ENCODE measurements at places on chromosomes 1 and 21. TPM values are rescaled to one million over a fixed set of nuclear protein-coding genes. Genes with fewer than 3 reads are reported as not detected.

DNA sequence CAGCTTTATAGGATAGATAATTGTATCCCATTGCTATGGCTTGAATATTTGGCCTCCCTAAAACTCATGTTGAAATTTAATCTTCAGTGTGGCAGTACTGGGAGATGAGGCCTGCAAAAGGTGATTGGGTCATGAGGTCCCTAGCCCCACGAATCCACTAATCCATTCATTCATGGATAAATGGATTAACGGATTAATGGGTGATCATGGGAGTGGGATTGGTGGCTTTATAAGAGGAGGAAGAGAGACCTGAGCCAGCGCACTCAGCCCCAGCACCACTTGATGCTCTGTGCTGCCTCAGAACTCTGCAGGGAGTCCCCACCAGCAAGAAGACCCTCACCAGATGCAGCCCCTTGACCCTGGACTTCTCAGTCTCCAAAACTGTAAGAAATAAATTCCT lies 32.0 kb downstream of the S100A6 start:
- no peak for DNase-seq

The CCDC185 gene
- not detected for polyA plus RNA-seq

DNA sequence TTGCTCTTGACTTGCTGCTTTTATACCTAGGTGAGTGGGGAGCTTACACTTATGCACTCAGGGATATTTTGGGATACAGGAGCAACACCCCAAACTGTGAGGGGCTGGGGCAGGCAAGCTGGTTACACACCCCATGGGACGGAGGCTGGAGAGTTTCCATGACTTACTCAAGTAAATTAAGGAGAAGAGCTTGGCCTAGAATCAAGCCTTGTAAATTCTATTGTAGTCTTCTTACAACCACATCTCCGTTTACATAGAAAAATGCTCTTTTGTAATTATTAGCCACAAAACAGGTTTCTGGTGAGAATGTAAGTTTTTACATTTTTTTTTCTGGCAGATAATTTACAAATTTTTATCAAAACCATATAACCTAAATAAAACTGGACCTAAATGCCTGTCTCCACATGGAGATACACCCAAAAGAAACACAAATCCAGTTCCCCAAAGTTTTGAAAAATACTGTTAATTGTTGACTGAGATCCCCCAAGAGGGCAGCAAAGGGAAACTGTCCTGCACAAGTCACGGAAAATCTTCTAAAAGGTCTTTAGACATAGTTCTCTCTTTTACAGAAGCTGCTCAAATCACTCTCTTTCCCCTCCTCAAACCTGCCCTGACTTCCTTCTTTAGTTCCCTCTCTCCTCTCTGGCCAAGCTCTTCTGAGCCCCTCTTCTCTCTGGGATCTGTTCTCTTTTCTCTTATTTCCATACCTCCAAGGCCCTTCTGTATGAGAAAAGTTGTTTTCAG lies 134.0 kb downstream of the HIVEP3 start:
- no peak for DNase-seq

DNA sequence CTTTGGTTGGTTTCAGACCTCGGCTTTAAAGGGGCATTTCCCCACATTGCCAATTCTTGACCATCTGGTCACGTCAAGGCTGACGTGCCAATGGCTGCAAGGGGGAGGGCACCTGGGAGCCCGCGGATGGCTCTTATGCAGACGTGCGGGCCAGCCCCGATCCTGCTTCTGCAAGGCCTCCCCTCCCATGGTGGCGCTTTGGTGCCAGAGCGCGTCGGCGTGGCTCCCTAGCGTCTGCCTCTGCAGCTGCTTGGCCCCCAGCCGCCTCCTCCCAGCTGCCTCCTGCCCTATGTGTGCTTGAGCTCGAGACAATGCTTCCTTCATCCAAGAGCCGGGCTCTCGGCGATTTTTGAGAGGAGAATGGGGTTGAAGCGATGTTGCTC lies 29.1 kb downstream of the SKI start:
- no peak for DNase-seq

The ZSCAN20 gene
- 2.8 TPM for polyA plus RNA-seq

The AIRE gene
- polyA plus RNA-seq = 0.15 TPM

GRCh38 chr1:155018617-155019348 lies 14.8 kb downstream of the DCST2 start:
- no peak for DNase-seq

DNA sequence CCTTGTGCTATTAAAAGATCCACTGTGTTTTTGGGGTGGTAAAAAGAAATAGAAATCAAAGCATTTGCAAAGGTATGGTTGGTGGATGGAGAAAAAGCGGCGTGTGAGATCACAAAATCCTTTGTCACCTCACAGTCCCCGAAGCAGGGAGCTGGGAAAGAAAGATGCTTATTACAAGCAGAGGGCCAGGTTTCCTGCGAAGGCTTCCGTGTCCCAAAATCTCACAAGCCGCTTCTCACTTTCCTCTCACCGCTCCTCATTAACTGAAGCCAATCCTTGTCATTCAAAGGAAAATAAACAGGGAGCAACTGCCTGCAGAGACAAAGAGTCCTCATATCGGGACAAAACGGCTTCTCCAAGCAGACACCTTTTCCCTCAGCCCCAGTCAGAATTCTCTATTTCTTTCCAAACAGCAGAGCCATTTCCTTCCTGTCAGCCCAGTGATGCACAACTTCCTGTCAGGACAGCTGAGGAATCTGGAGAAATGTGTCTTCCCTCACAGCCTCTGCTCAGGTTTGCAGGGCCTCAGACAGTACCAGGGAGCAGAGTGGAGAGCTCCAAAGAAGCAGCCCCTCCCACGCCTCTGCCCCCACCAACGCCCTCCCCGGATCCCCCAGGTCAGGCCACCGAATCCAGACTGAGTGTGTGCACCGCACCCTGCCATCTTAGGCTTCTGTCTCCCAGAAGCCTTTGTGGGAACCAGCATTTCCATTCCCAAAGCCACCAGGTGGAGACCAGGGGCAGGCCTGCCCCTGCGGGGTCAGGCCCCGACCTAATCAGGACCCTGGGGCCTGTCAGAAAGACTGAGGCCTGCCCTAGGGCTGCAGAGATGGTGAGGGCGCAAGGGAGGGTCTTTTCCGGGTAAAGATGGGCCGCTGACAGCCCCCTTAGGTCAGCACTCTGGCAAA lies 29.6 kb downstream of the KCNN3 start:
- no peak for DNase-seq

The PROK1 gene
- not detected for polyA plus RNA-seq

The AMY2A gene
- polyA plus RNA-seq = not detected

DNA sequence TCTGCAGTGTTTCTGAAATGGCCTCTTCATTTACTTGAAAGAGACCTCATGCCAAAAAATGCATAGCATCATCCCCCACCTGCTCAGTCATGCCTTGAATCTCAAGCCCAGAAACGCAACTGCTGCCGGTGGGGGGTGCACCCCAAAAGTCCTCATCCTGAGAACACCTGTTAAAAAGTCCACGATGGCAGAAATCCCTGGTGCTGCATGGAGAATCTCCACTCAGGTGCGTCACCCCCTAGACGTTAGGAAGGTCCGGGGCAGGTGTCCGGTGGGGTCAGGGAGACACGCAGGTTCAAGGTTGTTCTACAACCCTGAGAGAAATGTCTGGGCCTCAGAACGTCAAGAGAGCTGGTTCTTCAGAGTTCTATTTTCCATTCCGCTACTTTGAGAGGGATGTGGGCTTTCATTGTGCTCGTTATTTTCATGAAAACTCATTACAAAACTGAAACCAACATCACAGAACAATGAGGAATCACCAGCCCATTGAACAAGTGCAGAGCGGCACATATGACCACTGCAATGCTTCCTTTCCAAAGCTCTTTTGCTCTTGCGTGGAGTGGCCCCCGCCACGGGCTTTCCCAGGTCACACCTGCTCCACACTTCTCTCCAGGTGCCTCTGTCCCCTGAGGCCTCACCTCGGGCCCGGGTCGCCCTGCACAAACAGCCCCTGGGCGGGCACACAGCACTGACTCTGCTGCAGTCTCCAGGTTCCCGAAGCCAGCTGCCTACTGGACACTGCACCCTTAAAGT lies 201.9 kb downstream of the TOMM20 start:
- DNase-seq = no peak

The VAV3 gene
- polyA plus RNA-seq = 4.5 TPM

- DNase-seq = no peak
Observed at GRCh38 chr1:180247061-180247460, 17.0 kb downstream of the LHX4 start.

GRCh38 chr1:245327360-245327759 lies 172.6 kb downstream of the KIF26B start:
- no peak for DNase-seq

DNA sequence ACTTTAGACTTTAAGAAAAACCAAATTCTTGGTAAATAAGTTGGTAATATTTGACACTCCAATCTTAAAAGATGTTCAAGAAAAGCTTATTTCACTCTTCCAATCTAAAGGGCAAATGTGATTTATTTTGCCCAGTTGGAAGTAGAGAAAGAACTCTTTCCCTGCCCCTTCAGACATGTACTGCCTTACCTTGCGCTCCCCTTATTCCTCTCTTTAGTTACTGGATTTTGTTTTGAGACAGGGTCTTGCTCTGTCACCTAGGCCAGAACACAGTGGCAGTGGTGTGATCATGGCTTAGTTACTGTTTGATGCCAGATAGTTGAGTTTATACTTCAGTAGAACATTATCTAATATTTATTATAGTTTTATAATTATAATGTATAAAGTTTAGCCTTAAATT lies 27.5 kb downstream of the FUBP1 start:
- no peak for DNase-seq

DNA sequence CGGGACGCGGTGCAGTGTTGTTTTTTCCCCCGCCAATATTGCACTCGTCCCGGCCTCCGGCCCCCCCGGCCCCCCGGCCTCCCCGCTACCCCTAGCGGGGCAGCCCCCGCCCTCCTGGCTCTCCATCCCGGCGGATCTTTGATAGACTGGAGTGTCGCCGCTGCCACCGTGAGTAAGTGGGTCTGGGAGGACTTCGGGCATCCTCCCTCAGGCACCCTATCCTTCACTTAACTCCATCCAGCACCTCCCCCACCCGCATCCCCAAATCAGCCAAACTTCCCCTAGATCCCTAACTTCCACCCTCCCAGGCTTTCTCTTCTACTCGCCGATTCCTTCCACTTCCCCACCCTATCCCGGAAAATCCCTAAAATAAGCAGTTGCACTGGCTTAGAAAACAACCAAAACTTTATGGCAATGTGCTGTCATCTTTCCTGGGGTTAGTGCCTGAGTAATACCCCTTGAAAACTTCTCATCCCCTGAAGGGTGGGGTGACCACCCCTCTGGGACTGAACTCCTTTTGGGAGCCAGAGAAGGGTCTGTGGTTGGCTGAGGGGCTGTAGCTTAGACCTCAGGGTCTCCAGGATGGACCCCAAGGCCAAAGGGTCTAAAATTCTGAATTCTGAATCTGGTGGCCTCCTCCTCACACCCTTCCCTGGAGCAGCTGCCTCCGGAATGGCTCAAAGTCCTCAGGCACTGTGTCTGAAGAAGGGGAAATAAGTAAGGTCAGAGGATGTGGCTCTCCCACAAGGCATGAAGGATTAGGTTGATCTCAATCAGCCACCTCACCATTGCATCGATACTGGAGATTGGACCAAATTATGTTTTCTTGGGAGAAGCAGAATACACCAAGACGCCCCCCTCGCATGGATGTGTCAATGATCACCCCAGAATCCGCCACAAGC lies 12.2 kb downstream of the THBS3 start:
- DNase-seq = peak; percentile 49

The FCRL4 gene
- polyA plus RNA-seq = not detected

The AADACL3 gene
- polyA plus RNA-seq = not detected

GRCh38 chr1:956636-957035 lies 2.4 kb downstream of the NOC2L start:
- DNase-seq = no peak

DNA sequence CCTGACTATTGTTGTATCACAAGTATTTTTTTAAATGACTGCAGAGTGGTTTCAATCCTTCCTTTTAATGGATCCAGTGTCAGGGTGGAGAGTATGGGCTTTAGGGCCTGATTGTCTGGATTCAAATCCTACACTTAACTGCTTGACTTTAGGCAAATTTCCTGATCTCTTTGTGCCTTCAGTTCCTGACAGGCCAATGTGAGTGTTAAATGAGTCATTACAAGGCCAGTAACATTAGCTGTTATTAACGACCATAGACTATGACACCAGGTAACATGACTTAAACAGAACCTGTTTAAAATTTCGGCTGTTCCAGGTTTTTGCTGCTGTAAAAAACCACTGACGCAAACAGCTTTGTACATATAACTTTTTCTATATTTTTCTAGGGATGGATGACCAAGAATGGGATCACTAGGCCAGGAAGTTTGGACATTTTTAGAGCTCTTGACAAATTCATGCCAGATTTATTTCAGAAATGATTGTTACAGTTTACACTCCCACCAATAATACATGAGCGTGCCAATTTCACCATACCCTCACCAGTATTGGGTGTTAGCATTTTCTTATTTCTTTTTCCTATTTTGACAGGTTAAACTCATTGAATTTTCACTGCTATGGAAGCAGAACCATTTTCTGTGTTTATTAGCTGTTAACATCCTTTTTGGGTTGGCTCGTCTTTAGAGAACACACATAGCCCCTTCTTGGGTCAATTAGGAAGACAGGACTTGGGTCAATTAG lies 11.3 kb downstream of the ZNF362 start:
- no peak for DNase-seq

The KRTAP19-2 gene
- not detected for polyA plus RNA-seq

- no peak for DNase-seq
Observed at GRCh38 chr1:107653765-107654164, 311.2 kb downstream of the VAV3 start.

DNA sequence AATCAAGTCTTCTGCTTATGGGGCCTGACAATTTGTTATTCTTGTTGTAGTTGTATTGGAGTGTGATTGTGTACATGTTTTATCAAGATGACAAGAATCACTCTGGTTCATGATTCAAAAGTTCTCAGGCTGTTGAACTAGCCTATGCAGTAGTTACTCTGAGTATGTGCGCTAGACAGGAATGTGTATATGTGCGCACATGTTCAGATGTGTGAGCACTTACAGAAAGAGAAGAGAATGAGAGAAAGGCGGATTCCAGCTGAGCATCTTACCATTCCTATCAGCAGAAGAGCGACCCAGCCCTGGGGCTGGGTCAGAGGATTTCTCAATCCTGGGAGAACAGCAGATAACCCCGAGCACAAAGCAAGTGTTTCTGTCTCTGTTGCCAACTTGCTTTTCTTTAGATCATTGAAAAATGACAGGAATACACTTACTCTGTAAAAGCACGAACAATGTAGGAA lies 110.8 kb upstream of the HOOK1 start:
- DNase-seq = no peak

DNA sequence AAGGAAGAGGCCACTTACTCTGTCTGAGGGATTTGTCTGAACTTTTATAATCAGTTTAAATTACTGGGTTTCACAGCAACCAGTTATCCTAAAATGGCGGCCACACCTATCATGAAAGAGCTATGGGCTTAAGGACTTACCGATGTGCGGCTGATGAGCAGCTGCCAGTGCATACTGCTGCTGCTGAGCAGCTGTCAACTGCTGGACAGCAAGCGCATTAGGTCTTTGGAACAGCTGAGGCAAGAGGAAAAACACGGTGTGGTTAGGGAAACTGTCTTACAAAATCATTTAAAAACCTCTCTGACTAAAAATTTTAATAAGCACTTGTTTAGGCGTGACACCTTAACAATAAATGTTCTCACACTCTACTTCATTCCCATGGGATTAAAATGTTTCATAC lies 72.6 kb upstream of the SDC3 start:
- peak; percentile 18 for DNase-seq

Data from hindlimb muscle (tissue), 1 donor.